Urinary bladder (tissue), 4 donors: ENCODE measurements at places on chromosomes 7 and 10.

DNA sequence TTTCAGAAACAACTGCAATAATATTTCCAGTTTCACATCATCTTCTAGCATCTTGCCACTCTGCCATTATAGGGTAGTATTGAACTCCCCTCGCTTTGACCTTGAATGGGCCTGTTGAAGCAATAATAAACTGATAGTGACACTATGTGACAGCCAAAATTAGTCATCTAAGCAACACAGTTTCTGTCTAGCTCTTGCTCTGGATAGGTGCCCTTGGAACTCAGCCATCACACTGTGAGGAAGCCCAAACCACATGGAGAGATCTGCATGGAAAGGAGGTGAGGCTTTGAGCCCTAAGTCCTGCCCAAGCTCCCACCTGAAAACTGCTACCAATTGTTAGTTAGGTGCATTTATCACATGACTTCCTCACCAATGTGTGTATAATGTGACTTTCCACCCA is 18.1 kb upstream of the KCND2 start:
- no peak for DNase-seq

DNA sequence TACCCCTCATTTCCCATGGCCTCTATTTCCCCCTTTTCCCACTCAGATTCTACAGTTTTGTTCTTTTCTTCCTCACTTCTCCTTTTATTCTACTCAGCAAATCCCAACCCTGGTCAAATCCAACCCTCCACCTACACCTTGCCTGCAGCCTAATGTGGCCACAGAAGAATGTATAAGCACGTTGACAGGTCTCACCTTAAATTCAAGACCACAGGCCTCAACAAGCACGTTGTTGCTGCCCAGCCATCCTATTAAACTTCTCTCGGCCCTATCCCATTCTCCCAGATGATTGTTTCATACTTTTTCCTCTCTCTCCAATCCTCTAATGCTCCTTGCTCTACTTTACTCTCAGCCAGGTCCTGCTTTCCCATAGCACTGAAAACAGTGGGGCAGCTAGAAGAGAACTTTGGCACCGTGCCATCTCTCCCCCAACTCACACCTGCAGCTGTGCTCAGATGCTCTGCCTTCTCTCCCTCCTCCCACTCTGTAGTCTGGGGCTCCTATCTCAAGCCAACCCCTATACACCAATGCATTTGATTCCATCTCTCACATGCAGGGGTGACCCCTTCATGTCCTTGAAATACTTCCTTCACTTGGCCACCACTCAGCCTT is 6.8 kb upstream of the EIF3A start:
- DNase-seq, result no peak

- DNase-seq, result no peak
Measured at GRCh38 chr10:52459097-52459496, 145.0 kb downstream of the DKK1 start.

DNA sequence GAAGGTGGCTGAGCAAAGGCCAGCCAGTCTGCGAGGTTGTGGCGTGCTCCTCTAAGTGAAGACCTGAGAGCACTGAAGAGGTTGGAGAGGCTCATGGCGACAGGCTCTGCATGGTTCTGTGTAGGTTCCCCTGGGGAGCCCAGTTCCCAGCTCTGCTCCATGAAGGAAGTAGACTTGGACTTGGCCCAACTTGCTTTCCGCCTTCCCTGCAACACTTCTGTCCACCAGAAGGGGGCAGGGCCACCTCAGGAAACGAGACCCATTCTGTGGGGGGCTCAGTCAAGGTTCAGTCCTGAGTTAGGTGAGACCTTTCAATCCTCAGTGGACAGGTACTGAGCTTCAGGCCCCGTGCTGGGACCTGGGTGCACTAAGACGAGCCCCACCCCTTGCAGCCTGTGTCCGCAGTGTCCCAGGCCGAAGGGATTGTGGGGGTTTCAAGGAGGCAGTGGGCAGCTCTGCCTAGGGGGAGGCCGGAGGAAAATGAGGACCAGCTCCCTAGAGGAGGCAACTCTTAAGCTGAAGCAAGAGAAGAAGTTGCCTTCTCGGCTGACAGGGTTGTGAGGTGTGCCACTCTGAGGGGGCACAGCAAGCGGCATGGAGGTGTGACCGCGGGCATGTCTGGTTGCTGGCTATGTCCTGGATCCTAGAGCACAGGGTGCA is 15.0 kb upstream of the PCBD1 start:
- DNase-seq, result no peak

- DNase-seq, result no peak
Measured at GRCh38 chr10:133418289-133418993, 6.0 kb downstream of the SPRN start.

GRCh38 chr7:79620291-79620690 is 166.8 kb upstream of the MAGI2 start:
- DNase-seq, result no peak

DNA sequence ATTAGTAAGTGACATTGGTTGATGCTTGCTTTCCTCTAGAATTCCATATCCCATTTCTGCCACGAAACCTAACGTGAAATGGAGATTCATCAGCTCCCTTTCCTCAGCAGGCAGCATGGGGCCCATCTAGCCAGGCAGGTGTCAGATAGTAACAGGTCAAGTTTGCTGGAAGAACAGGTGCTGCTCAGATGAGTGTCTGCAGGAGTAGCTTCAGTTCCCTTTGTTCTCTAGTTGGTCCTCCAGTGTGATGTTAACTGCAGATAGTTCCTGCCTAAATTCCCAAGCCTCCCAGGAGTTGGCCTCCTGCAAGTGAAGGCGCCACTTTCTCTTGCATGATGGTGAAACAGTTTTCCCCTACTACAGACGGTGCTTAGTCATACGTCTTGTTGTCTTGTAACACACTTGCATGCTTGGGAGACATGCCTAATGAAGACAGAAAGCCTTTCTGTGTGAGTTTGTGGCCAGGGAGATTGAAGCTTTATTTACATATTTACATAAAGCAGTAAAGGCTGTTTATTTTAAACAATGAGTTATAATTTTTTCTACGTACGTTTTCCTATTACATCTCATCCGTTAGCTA is 175.4 kb downstream of the CHN2 start:
- DNase-seq, result no peak

- DNase-seq, result peak; percentile 35
Measured at GRCh38 chr7:95691464-95691863, 80.9 kb upstream of the DYNC1I1 start.

DNA sequence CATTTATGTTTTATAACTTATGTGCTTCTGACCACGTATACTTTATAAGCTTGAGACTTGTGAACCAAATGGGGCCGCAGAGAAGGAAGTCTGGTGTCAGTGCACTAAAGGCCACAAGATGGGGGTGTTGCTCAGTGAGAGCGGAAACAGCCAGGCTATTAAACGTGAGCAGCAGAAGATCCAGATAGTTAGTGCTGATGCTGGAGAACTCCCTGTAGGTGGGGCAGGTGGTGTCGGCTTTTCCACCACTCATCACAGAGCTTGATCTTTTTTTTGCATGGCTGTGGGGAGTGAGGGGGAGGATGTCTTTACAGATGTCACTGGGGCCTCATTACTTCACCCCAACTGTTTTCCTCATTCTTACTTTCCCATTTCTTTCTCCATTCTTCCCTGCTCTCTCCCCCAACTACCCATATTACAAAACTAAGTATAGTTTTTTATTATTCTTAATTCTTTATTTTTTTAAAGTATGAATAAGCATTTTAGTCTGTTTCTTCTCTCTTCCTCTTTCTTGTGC is 34.7 kb downstream of the ACADSB start:
- peak; percentile 20 for DNase-seq

DNA sequence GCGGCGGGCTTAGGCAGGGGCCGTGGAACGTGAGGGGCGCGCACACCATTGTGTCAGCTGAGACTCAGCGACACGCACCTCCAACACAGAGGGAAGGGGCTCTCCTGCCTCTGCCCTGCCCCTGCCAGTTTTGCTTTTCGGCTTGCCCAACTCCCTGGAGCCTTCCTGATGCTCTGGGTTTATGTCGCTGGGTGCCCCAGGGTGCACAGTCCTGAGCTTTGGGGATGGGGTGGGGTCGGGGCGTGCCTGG is 13.3 kb downstream of the TMEM120A start:
- DNase-seq, result no peak

DNA sequence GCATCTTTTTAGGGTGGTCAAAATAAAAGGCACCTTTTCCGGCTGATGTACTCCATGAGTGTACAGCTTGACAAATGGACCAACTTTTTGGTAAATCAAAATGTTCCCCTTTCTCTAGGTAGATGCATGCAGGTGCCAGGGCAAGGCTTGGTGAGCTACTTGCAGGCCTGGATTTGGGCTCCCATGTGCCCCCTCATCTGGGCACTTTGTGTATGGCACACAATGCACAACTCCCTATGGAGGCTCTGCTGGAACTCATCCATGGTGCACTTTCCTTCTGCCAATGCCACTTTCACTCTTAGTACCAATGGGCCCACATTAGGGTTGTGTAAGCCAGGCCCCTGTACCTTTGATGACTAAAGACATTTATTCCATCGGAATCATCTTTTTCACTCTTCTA is 300.8 kb downstream of the SDHAF3 start:
- no peak for DNase-seq

DNA sequence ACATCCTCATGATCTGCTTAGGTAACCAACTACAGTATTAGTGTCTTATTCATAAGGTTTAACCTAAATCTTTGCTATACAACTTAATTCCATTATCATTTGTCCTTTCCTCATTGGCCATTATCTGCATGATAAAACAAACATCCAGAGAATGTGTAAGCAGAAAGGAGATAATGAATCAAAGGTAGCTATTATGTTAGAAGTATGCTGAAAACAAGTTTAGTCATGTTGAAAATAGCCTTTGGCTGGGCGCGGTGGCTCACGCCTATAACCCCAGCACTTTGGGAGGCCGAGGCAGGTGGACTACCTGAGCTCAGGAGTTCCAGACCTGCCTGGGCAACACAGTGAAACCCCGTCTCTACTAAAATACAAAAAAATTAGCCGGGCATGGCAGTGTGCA is 78.2 kb downstream of the NT5C2 start:
- DNase-seq, result no peak

DNA sequence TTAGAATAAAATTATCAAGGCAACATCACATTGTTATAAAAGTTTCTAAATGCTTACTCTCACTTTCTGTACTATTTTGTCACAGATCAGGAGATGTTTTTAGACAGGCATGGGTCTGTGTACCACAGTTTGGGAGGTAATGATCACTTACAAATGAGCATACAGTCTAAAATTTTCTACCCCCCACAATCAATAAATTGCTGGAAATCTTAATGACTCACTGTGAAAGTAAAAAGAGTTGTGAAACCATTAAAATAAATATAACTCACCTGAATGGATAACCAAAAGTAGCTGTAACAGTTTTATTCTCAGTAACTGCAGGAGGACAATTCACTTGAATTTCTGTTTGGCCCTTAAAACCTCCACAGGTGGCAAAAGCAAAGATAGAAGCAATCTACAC is 13.2 kb downstream of the SYPL1 start:
- DNase-seq, result no peak

DNA sequence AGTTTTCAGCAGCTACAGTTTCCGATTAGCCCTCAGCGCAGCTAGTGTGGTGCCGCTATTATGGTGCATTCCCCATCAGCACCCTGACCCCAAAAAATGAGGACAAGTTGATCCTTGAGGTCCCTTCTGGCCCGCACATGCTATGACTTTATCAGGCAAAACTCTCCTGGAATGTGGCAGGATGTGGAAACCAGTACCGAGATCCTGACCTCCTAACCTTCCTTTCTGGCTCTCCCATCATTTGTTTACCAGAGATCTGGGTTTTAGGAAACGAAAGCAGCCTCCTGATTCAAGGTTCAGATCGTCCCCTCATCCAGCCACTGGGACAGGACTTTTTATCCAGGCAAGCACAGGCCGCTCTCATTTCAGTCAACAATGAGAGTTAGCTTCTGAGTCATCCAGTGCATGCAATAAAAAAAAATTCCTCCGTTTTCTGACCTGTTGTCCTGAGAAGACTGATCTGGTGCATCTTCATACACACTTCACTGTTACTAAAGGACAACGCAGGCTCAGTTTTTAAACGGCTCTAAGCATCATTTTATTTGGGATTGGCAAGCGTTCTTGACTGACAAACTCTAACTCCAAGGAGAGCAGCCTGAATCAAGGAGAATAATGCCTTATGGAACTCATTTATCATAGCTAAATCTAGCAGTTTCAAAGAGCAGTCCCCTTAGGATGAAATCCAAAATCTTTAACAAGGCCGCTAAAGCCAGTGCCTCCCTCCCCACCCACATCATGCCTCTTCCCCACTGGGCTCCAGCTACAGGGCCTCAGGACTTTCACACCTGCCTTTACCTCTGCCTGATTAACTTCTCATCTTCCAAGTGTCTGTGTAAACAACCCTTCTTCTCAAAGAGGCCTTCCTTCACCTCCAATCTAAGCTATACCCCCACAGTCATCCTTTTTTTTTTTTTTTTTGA is 17.1 kb downstream of the PDLIM1 start:
- no peak for DNase-seq
